ENCODE measurements at places on chromosomes 13 and 19.

DNA sequence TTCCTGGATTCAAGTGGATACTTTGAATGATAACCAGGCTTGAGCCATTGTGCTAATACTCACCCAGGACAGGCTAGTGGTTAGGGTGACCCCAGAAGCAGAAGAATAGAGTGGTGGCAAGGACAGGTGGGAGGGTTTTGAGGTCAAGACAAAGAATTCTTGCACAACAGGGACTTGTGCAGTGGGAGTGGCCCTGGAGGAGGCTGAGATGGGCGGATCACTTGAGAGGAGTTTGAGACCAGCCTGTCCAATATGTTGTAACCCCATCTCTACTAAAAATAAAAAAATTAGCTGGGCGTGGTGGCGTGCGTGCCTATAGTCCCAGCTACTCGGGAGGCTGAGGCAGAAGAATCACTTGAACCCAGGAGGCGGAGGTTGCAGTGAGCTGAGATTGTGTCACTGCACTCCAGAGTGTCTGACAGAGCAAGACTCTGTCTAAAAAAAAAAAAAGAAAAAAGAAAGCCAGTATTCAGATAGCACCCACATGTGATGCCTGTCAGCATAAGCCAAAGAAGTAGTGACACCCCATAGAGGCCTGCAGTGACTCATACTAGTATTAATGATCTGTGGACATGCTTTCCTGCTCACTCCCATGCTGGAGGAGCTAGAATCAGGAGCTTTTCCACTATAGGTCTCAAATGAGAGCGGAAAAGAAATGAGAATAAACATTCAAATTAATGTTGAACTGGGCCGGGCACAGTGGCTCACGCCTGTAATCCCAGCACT is 78.7 kb downstream of the RNF17 start:
- no peak for DNase-seq

- no peak for DNase-seq
Measured at GRCh38 chr13:29688193-29688592, 92.7 kb upstream of the SLC7A1 start.

GRCh38 chr13:20156702-20157101 is 4.2 kb downstream of the GJA3 start:
- no peak for DNase-seq

DNA sequence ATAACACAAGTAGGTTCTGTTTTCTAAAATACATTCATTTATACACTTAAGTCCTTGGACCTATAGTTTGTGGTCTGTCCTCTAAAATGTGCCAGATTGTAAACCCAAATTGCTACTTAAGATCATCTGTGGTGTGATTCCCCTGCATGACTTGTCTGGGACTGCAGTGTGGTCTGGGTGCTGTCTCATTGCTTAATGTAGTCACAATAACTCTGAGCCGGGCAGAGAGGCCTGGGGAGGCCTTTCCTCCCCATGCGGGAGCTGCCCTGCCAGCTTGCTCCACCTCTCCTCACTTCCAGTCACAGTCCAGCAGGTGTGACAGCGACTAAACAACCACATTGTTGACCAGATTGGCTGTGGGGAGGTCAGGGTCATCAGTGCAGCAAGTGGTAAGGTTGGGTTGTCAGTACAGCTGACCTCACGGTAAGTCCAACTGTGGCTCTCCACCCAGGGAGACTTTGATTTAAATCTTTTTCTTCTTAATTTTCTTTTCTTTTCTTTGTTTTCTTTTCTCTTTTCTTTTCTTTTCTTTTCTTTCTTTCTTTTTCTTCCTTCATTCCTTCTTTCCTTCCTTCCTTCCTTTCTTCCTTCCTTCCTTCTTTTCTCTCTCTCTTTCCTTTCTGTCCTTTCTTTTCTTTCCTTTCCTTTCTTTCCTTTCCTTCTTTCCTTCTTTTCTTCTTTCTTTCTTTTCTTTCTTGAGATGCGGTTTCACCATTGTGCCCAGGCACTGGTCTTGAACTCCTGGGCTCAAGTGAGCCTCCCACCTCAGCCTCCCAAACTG is 4.4 kb upstream of the TUBA3C start:
- no peak for DNase-seq

DNA sequence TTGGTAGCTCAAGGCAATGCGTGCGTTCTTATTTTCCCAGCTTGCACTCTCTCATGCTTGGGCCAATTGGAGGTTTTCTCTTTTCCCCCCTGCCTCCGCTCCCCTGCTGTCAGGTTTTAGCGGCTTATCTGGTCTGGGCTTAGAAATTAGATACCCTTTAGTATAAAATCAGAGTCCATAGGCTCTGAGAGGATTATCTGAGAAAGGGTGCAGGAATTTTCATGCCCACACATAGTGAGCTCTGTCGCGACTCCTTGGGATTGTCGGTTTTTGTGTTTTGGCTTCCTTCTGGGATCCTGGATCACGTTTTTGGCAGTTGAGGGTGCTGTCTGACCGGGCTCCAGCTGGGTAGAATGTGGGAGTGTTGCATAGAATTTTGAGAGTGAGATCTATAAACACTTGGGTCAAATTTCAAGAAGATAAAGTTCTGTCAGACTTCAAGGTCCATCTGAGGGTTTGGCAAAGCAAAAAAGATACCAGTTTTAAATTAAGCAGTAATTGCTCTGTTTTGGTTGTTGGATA is 12.4 kb downstream of the CHAF1A start:
- DNase-seq, result no peak

DNA sequence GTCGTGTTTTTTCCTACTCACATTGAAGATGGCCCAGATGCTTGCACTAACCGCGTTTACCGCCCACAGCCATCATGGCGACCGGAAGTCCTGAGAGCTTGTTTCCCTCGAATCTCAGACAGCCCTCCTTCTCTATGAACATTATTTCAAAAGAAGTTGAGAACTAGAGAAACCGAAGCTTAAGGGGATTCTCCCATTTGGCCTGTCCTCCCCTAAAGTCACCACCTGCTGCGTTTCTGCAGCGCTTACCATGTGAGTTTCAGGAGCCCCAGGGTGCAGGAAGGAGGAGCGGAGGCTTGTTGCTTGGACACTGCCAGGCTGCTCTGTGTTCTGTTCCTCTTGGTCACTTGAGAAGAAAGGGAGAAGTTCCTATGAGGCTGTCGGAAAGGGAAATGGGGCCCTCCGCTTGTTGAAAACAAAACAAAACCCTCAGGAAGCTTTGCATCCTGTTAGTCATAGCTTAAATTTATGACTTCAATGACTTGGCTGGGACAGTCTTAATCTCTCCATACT is 6.2 kb downstream of the CARD8 start:
- peak; percentile 65 for DNase-seq

DNA sequence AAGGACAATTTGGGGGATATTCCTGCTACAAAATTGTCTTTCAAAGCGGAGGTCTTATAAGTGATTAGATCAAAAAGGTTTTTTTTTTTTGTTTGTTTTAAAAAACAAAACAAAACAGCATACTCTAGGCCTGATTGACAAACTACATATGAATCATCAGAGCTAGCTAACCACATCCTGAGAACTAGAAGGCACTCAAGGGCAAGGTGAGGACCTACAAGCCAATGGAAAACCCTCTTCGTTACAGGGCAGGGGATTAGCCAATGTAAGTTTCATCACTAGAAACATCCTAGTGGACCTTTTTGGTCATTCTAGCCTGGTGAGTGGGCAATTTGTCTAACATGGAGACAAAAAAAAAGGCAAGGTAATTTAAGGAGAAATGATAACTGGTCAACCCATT is 428.6 kb downstream of the RFC3 start:
- no peak for DNase-seq

- peak; percentile 26 for DNase-seq
Measured at GRCh38 chr19:5001615-5002014, 32.7 kb downstream of the KDM4B start.

DNA sequence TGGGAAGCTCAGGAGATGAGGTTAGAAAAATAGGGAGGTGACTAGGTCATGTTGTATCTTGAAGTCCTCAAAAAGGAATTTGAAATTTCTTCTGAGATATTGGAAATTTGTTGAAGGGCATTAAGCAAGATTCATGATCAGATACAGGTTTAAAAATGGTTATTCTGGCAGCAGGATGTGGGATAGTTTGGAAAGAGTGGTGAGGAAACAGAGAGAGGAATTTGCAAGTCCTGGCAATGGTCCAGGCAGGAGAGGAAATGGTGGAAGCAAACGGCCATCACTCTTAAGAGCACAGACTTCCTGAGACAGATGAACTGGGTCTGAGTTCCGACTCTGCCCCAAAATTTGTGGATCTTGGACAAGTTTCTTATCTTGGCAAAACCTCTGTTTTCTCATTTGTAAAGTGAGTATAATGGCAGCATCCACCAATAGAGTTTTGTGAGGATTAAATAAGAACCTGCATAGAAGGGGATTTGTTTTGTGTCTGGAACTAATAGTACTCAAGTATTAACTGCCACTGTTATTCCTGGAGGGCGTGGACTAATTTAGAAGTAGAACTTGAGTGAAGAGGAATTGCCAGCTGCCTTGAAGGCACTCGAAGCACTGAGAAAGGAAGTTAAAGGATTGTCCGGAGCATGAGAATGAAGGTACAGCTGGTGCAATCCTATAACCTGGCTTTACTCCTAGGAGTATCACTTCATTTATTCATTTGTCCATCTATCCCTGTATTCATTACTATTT is 99.6 kb downstream of the CCNA1 start:
- DNase-seq, result no peak

GRCh38 chr19:4258181-4258580 is 11.3 kb downstream of the YJU2 start:
- no peak for DNase-seq

- no peak for DNase-seq
Measured at GRCh38 chr13:20624213-20624612, 57.3 kb downstream of the IFT88 start.

DNA sequence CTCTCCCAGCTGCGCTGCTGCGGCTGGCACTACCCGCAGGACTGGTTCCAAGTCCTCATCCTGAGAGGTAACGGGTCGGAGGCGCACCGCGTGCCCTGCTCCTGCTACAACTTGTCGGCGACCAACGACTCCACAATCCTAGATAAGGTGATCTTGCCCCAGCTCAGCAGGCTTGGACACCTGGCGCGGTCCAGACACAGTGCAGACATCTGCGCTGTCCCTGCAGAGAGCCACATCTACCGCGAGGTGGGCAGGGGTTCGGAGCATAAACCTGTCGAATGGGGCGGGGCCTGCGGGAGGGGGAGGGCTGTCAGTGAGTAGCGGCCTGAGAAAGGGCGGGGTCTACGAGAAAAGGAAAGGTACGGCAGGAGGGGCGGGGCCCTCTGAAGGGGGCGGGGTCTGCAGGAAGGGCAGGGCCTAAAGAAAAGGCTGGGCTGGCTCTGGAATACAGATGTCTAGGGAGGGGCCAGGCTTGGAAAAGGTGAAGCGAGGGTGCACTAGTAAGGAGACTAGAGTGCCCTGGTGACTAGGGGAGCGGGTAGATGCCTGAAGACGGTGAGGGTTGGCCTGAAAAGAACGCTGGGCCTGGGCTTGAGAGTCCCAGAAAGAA is 3.6 kb downstream of the CD37 start:
- DNase-seq, result no peak

DNA sequence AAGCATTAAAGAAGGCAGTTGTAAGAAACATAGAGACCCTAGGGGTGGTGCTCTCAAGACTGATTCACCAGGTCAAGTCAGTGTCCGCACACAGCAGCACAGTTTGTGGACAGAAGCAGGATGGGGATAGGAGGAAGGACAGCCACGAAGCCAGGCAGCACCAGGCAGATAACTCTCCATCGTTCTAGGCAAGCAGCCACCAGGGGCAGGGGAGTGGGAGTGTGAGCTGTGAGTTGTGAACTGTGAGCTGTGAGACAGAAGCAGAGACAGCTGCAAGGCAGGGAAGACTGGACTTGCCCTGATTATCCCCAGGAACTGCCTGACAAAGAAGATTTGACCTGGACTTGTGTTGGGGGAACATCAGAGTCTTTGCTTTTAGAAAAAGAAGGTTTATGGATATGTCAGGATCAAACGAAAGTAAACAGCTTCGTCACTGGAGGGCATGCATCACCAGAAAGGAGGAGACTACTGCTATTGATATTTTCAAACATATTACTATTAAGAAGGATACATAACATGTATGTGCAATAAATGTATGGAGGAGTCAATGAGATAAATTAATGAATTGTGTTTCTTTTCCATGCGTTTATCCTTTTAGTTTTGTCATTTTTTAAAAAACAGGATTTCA is 286.1 kb downstream of the IRS2 start:
- no peak for DNase-seq

DNA sequence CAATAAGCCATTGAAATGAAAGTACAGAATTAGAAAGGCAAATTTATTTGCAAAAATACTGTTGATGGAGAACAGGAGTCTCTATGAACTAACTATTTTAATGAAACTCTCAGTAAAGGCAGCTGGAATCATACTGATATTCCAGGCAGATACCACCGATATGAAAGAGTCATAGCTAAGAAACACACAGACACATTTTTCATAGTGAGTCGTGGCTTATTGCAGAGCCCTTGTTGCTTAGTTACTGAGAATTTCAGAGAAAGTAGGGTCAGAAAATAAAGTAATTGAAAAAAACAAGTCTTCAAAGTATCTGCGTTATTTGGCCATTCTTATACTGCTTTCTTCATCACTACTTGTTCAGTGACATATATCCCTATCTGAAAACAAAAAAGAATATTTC is 1890.9 kb downstream of the PCDH9 start:
- DNase-seq, result no peak

DNA sequence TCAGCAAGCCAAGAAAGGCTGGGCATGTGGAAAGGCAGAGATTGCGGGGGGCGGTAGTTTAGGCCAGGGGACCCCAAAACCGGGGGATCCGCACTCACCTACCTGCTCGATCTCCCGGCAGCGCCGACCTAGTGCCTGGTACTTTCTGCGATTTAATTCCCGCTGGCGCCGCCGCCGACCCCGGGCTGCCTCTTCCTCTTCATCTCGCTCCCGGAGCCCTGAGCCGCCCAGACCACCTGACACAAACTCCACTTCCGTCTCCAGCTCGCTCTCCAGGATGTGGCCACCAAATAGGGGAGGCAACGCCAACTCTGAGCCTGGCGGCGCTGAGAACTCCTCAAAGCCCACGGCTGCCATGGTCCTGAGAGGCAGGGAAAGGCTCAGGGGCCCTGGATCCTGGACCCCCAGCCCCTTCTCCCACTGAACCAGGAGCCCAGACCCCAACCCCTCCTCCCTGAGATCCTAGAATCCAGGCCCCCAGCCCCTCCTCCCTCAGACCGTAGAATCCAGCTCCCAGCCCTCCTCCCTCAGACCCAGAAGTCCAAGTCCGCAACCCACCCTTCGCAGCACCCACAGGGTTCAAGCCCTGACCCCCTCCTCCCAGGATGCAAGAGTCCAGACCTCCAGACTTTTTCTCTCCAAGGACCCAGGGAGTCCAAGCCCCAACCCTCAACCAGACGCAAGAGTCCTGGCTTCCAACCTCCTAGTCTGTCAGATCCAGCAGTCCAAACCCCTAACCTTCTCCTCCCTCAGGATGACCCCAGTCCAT is 933 bp downstream of the TFPT start:
- DNase-seq, result peak; percentile 23

DNA sequence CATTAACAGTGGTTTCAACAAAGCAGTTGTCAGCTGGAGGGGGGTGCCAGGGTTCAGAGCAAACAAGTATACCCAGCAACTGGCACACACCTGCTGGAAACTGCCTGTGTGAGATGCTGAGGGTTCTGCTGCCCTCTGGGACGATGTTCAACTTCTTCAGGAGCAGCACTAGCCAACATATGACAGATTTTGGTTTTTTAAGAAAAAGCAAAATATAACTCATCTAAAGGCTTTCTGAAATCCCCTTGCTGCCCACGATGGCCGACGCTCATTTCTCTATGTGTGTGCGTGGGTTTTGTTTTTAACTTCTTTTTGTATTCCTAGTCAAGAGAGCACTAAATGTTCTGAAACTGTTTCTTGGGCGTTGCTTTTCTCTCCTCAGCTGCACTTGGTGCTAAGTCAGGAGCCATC is 79.9 kb downstream of the MRPL57 start:
- no peak for DNase-seq
